ENCODE measurements at places on chromosomes 12 and 14. TPM values are rescaled to one million over a fixed set of nuclear protein-coding genes. Genes with fewer than 3 reads are reported as not detected.

GRCh38 chr12:9064201-9064814 lies 51.4 kb downstream of the A2M start:
- H3K27me3 ChIP-seq = no peaks in the 10 kb centered on the region
- H3K36me3 ChIP-seq = peaks cover 14% of the 10 kb centered on the region
- peak overlapping the region; percentile 98 for H3K27ac ChIP-seq
- H3K4me3 ChIP-seq = peak overlapping the region; percentile 73

KCNH3 gene
- total RNA-seq = 0.65 TPM

IGF1 gene
- total RNA-seq = 79.4 TPM

DNA sequence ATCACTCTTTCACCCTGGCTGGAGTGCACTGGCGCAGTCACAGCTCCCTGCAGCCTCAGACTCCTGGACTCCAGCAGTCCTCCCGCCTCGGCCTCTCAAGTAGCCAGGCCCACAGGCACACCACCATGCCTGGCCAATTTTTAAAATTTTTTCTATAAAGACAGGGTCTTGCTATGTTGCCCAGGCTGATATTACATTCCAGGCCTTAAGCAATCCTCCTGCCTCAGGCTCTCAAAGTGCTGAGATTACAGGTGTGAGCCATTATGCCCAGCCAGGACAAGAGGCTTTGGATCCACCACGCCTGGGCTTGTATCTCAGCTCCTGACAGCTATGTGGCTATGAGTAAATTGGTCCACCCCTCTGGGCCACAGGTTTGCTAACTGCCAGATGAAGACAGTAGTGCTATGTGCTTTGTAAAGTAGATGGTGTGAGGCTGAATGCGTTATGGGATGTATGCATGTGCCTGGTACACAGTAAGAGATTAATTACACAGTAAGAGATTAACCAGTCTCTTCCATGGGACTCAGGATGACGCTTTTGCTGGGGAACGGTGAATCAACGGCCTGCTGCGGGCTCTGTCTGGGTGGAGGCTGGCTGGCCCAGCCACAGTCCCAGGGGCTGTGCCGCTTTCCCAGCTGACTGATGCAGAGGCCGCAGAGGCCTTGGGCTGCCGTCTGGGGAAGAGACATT lies 53.3 kb upstream of the NCOR2 start:
- DNase-seq = no peak
- peaks cover 42% of the 10 kb centered on the region for H3K4me1 ChIP-seq

GRCh38 chr12:128637642-128638606 lies 185.8 kb downstream of the SLC15A4 start:
- no peaks in the 10 kb centered on the region for H3K36me3 ChIP-seq
- no peaks in the 10 kb centered on the region for H3K4me1 ChIP-seq
- H3K27me3 ChIP-seq = no peaks in the 10 kb centered on the region
- H3K4me3 ChIP-seq = no peak overlapping the region

- H3K4me3 ChIP-seq = no peak overlapping the region
- no peak for DNase-seq
- H3K27ac ChIP-seq = no peak overlapping the region
- H3K4me1 ChIP-seq = peaks cover 32% of the 10 kb centered on the region
Observed at GRCh38 chr12:46517579-46517962, 145.0 kb upstream of the SLC38A2 start.

ANKRD33 gene
- not detected for total RNA-seq

GRCh38 chr14:25411781-25412757 lies 362.1 kb upstream of the STXBP6 start:
- H3K36me3 ChIP-seq = no peaks in the 10 kb centered on the region
- no peak overlapping the region for H3K4me3 ChIP-seq
- no peak for DNase-seq
- H3K4me1 ChIP-seq = peaks cover 32% of the 10 kb centered on the region
- no peak overlapping the region for H3K27ac ChIP-seq

- no peak overlapping the region for H3K27ac ChIP-seq
- no peaks in the 10 kb centered on the region for H3K27me3 ChIP-seq
- H3K4me1 ChIP-seq = no peaks in the 10 kb centered on the region
- H3K36me3 ChIP-seq = no peaks in the 10 kb centered on the region
- DNase-seq = no peak
Observed at GRCh38 chr12:52337054-52337453, 15.9 kb upstream of the KRT83 start.

GRCh38 chr14:61621444-61621843 lies 73.9 kb upstream of the HIF1A start:
- H3K36me3 ChIP-seq = no peaks in the 10 kb centered on the region
- no peak for DNase-seq
- no peak overlapping the region for H3K4me3 ChIP-seq
- H3K4me1 ChIP-seq = peaks cover 19% of the 10 kb centered on the region
- no peaks in the 10 kb centered on the region for H3K27me3 ChIP-seq

DNA sequence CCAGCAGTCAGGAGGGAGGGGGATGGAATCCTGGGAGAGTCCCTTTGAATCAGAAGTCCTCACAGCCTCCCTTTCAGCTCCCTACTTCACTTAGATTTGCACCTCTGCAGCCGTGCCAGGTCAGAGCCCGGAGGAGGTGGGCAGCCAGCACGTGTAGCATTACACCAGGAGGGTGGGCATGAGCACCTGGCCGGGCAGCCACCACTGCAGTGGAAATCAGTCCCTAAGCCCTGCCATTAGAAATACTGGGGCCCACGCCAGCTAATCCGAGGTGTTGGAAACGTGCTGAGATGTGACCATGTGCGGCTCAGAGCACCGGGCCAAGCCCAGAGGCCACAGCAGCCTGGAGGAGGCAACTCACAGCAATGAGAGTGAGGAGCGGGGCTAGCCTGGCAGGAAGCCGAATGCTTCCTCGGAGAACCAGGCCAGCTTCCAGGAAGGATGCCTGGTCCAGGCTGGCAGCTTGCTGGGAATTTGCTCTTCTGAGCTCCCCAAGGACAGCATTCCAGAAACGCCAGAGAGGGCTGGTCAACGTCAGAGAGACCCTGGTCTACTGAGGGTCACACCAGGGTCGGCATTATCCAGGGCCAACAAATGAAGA lies 9.4 kb upstream of the CACNA2D4 start:
- peak; percentile 87 for DNase-seq
- no peaks in the 10 kb centered on the region for H3K27me3 ChIP-seq
- no peaks in the 10 kb centered on the region for H3K36me3 ChIP-seq
- no peak overlapping the region for H3K4me3 ChIP-seq

- no peaks in the 10 kb centered on the region for H3K36me3 ChIP-seq
- DNase-seq = peak; percentile 70
- H3K4me1 ChIP-seq = no peaks in the 10 kb centered on the region
- no peak overlapping the region for H3K27ac ChIP-seq
- H3K4me3 ChIP-seq = no peak overlapping the region
Observed at GRCh38 chr14:78524196-78524595, 354.0 kb downstream of the NRXN3 start.

DNA sequence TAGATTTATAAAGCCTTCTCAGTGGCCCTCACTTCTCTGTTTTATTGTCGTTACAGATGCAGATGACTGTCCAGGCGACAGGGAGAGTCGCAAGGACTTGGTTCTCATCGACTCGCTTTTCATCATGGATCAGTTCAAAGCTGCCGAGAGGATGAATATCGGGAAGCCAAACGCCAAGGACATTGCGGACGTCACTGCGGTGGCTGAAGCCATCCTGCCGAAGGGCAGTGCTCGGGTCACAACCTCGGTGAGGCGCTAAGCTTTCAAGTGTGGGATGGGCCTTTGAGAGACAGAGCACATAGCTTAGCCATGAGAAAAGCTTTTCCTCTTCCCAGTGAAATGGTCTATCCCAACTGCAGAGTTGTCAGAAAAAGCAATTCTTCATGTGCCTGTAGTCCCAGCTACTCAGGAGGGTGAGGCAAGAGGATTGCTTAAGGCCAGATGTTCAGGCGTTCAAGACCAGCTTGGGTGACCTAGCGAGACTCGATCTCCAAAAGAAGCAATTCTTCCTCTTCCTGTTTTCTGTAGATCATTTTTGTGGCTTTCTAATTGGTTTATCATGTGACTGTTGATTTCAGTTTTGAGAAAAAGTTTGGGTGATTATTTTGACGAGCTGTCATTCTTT lies 56.4 kb downstream of the EP400 start:
- H3K36me3 ChIP-seq = peaks cover 71% of the 10 kb centered on the region
- no peak overlapping the region for H3K27ac ChIP-seq
- no peak overlapping the region for H3K4me3 ChIP-seq
- no peaks in the 10 kb centered on the region for H3K4me1 ChIP-seq
- no peak for DNase-seq
- no peaks in the 10 kb centered on the region for H3K27me3 ChIP-seq

SPIC gene
- not detected for total RNA-seq

- H3K4me1 ChIP-seq = peaks cover 59% of the 10 kb centered on the region
- no peaks in the 10 kb centered on the region for H3K36me3 ChIP-seq
- H3K27ac ChIP-seq = peak overlapping the region; percentile 58
- H3K27me3 ChIP-seq = no peaks in the 10 kb centered on the region
Observed at GRCh38 chr12:106113446-106113823, 25.3 kb downstream of the NUAK1 start.

DNA sequence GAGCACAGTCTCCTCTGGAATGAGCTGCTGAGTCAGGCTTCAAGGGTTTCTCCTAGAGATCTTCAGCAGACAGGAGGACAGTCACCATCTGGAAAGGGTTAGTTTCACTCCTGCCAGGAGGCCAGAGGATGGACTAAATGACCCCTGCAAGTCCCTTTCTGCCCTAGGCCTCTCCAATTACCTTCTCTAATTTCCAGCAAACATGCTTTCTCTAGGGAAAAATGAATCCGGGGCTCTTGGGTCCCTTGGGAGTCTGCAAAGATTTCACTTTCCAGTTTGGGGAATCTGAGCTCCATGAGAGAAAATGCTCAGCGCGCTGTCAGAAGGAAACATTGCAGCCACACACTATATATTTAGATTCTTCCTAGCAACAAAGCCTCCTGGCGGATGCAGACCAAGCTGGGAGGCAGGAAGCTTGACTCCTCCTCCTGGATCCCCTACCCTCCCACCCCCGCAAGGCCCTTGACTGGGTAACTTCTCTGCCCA lies 184.4 kb upstream of the CCND2 start:
- H3K27me3 ChIP-seq = no peaks in the 10 kb centered on the region
- no peaks in the 10 kb centered on the region for H3K36me3 ChIP-seq
- no peak overlapping the region for H3K4me3 ChIP-seq
- DNase-seq = no peak

DNA sequence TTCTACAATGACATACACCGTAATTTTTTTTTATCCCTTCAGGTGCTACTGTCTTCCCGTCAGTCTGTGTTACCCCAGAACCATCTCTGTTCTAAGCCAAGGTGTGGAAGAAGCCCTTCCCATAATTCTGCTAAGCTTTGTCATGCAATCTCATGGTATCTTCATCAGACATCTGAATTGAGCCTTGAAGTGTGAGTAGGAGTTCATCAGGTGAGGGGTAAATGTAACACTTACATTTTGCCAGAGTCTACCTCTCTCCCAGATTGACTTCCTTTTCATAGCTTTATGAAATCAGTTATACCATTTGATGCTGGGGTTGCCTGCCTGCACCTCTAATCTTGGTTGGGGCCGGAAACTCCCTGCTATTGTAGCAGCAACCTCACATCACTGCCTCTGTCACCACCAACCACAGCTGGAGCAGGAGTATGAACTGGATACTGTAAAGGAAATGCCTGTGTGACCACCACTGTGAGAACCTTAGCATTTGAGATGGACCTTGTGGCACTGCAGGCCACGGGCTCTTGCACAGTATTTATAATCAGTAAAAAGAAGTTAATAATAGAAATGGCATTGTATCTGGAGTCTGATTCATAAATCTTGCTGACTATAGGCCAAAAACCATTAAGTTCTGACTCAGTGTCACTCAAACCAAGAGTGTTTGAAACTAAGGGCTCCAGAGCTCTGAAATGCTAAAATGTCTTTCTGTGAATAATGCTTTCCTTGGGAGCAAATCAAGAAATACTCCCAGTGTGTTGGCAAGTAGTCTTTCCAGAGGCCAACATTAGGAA lies 58.7 kb upstream of the STK38L start:
- H3K4me1 ChIP-seq = peaks cover 51% of the 10 kb centered on the region
- DNase-seq = no peak
- no peak overlapping the region for H3K4me3 ChIP-seq
- no peaks in the 10 kb centered on the region for H3K36me3 ChIP-seq
- no peaks in the 10 kb centered on the region for H3K27me3 ChIP-seq
- H3K27ac ChIP-seq = peak overlapping the region; percentile 67

BTBD6 gene
- 68.2 TPM for total RNA-seq

GRCh38 chr14:99137913-99138571 lies 134.0 kb downstream of the BCL11B start:
- no peak overlapping the region for H3K27ac ChIP-seq
- no peak overlapping the region for H3K4me3 ChIP-seq
- H3K27me3 ChIP-seq = no peaks in the 10 kb centered on the region
- H3K4me1 ChIP-seq = no peaks in the 10 kb centered on the region

DNA sequence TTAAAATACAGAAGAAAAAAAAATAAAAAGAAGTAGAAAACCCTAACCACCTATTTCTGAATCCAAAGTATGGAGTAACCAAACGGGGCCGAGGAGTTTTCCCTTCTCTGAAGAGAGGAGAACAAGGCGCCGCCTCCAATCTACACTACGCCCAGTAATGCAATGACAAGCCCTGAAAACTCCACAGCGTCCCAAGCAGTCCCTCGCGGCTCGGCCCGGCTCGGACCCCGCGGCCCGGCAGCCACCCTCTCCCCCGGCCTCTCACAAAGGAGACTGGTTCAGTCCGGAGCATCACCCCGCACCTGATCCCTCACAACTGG lies 371 bp downstream of the CHD8 start:
- H3K36me3 ChIP-seq = peaks cover 1% of the 10 kb centered on the region
- H3K27me3 ChIP-seq = no peaks in the 10 kb centered on the region
- H3K4me3 ChIP-seq = peak overlapping the region; percentile 73
- H3K27ac ChIP-seq = peak overlapping the region; percentile 94
- H3K4me1 ChIP-seq = peaks cover 24% of the 10 kb centered on the region

TBX3 gene
- total RNA-seq = 10.4 TPM

MYH6 gene
- total RNA-seq = 0.06 TPM

- H3K36me3 ChIP-seq = no peaks in the 10 kb centered on the region
- peaks cover 10% of the 10 kb centered on the region for H3K27me3 ChIP-seq
Observed at GRCh38 chr12:120006258-120006975, 17.4 kb downstream of the BICDL1 start.

- no peak overlapping the region for H3K27ac ChIP-seq
- H3K4me3 ChIP-seq = peak overlapping the region; percentile 1
Observed at GRCh38 chr12:9751204-9752144, 9.2 kb downstream of the CD69 start.

Data from esophagus muscularis mucosa (tissue), 4 donors.